T-helper 22 cell (primary cell): ENCODE measurements at places on chromosomes 1 and 21.

GRCh38 chr1:225412803-225413351, 15.0 kb downstream of the LBR start:
- DNase-seq, result no peak

- DNase-seq, result no peak
Measured at GRCh38 chr1:215273838-215274516, 191.4 kb downstream of the KCNK2 start.

- no peak for DNase-seq
Measured at GRCh38 chr1:42165511-42166210, 1.1 kb upstream of the GUCA2A start.

- DNase-seq, result no peak
Measured at GRCh38 chr21:26918323-26919079, 48.4 kb downstream of the ADAMTS5 start.

DNA sequence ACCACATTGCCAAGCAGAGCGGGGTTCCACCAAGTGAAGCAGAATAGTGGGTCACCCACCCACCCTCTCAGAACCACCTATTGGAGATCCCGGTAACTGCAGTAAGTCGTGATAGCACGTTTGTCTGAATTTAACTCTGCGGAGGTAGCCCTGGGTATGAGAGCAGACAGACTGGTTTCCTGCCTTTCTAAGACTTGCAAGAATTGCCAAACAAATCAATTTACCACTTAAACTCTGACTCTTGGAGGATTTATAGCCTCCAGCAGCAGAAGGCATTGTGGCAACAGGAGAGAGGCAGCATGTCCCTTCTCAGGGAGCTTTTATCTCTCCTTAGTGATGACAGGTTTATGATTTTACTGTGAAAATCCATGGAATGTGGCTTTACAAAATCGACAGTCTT, 287.9 kb upstream of the FMN2 start:
- DNase-seq, result no peak

DNA sequence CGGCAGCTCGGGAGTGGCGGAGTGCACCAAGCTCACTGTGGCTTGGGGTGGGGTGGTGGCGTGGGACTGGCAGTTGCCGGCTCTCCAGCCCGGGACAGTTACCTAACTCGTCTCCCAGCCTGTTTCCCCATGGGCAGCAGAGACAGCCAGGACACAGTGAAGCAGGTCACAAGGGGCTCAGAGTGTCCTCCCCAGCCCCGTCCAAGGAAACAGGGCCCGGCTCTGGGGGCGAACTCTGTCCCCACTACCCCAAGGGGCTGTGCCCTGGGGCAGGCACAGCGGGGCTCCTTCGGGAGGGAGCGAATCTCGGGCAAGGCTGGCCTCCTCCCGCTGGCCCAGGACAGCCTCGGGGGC, 759 bp downstream of the GPR157 start:
- DNase-seq, result no peak

DNA sequence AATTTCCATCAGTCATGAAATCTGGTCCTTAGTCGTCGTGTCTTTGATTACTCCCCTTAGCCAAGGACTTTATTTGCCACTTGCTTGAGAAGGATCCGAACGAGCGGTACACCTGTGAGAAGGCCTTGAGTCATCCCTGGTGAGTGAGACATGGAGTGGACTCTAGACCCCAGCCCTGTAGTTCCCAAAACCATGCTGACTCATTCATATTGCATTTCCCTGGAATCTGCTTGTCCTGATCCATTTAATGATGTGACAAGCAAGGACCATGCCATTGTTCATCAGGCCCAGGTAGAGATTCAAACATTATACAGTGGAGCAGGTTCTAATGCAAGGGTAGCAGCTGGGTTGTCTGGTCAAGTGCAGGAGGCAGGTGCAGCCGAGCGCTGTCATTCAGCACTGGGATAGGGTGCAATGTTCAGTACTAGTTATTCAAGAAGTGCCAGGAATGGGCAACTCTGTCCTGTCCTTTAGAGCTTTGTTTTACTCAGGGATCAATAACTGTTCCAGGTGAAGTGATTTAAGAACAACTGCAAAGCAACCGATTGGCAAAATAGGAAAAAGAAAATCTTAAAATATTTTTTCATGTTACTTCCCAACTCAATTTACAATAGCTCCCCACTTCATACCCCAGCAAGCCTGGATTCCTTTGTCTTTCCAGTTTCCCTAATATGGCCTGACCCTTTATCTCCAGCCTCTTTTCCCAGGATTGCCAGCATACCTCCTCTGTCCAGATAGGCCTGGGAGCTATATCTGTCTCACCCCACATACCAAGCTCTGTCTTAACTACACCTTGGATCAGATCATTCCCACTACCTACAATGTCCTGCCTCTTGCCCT, 26.5 kb downstream of the CAMK1G start:
- no peak for DNase-seq

DNA sequence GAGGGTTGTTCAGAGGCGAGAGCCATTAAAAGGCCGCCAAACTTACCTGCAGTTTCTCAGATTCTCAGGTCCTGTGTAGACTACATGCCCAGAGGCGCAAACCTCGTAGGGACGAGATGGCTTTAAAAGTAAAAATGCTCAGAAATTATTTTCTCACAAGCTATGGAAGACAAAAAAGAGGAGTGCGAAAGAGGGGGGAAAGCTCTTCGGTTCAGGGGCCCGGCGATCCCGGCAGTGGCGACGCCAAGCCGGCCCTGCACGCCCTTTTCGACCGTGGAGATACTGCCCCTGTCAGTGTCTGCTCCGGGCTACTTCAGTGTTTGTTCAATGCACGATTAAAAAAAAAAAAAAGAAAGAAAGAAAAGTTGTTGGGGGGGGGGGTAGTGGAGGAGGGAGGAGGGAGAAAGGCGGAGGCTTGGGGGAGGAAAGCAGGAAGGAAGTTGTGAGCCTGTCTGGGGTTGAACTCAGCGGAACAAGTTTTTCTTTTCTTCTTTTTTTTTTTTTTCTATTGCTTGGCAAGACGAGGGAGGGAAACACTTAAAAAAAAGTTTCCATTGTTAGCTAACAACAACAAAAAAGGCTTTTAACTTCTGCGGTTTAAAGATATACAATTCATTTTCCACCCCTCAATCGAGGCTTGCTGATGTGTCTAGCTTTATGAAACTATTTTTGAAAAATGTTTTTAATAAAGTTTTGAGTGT, at the start of gene ITPKB:
Gene ITPKB, minus strand, starts transcription at position 288 of the 701 bp plus-strand sequence. CDS start 1,824 bp downstream, outside the sequence.
- DNase-seq, result peak; percentile 72

DNA sequence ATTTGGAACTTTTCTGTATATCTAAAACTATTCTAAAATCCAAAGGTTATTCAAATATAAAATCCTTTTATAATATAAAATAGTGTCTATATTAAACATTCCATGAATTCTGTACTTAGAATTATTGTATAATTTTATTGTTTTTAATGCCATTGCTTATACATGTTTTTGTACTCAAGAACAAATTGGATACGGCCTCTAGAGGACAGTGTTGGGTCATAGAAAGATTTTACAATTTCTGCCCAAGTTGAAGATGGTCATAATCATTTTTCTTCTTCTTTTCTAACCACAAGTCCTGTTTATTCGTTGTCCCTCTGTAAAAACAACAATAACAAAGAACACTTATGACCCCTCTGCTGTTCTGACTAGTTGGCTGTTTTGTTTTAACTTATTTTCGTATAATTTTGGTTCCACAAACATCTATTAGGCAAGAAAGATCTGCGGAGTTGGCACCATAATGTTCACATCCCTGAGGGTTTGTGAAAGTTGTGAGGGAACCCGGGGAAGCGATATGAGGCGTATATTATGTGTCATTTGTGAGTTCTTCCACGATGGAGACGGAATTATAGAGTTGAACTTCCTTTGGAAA, 75.7 kb upstream of the KIF26B start:
- DNase-seq, result no peak

DNA sequence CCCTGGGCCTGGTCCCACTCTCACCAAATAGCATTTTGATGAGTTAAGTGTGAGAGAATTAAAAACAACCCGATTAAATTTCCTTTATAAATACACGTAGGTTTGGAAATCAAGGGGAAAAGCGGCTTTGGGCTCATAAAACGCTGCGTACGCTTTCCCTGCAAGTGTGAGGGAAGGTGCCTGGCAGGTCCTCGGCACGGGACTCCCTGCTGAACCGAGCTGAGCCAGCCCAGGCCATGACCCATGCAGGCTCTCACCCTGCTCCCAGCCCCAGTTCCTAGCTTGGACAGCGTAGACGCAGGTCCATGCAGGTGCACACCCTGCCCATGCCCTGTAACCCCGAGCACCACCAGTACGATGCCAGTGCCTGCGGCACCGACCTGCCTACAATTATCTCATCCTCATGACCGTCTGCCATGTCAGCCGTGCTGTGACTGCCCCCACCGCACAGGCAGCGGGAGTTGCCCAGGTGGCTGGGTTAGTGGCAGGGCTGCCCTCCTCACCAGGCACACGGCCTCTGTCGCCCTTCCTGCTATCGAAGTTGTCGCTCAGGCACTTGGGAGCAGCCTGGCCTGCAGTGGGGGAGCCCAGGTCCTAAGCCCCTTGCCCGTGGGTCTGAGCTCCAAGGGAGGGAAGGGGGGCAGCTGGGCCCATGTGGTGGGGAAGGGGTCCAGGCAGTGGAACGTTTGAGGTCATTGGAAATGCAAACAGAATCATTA, 41.0 kb upstream of the ACTRT2 start:
- no peak for DNase-seq

DNA sequence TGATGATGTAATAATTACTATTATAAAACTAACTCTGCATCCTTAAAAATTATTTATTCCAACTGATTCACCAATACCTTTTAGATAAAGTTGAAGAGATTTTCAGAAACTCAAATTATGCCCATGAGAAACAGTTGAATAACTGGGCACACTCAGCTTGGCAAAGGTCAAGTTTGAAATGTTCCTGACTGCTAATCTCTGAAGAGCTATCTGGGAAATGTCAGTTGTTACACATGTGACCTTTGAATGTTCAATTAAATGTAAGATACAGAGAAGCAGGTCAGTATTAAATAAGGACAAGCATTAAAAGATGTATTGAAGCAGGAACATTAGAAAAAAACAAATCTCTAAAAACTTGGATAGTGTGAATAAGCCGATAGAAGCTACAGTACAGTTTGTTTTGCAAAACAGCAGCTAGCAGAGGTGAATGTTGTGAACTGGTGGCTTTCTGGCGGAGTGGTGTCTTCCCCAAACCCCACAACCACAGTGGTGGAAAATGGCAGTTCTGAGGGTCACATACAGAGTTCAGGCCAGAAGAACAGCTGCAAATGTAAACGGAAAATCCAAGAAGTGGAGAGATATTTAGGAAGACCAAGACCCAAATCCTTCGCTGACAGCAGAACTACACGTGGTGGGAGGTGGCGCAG, 61.9 kb upstream of the SLC5A9 start:
- DNase-seq, result no peak

GRCh38 chr1:5644281-5645134, 347.7 kb downstream of the NPHP4 start:
- no peak for DNase-seq

DNA sequence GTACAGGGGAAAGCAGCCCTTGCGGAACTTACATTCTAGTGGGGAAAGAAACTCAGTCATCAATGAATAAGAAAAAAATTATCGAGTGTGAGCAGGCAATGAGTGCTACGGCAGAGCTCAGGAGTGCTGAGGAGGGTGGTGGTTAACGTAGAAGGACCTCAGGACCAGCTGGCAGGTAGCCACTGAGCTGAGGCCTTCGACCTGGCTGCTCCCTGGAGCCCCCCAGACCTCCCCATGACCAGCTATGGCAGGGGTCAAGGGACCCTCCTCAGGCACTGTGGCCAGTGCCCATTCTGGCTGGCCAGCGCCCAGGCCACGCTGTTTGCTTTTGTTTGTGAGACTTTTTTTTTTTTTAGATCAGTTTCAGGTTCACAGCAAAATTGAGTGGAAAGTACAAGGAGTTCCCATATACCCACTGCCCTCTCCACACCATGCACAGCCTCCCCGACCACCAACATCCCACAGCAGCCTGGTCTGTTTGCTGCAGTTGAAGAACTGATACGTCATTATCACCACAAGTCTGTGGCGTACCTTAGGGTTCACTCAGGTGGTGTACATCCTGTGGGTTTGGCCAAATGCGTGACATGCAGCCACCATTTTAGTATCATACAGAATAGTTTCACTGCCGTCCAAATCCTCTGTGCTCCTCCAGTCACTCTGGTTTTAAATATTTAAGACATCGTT, 11.8 kb upstream of the TTC22 start:
- DNase-seq, result no peak

DNA sequence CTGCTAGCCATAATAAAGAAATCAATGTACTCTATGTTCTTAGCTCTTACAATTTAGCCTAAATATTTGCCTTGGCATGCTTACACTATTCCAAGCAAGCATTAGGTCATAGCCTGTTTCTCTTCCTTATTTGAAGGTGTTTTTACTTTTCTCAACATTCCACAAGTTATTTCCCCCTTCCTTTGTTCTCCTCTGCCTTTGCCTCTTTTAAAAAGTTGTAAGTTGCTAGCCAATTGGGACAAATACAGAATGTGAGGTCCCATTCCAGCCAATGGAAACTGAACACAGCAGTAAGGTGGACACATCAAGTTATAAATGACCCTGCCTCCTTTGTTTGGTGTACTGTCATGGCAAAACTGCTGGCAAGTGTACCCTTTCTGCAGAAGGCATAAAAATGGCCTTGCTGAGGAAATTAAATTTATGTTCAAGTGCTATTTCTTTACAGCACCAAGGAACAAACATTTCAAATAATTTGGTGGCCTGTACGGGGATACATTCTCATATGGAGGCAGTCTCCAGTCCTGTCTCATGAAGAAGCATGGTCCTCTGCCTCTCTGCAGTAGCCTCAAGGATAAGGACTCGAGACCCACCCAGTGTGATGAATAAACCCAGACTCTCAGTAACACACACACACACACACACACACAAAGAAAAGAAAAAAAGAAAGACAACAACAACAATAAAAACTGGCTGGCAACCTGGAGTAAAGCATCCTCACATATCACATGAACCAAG, 28.8 kb upstream of the FMO1 start:
- DNase-seq, result no peak

DNA sequence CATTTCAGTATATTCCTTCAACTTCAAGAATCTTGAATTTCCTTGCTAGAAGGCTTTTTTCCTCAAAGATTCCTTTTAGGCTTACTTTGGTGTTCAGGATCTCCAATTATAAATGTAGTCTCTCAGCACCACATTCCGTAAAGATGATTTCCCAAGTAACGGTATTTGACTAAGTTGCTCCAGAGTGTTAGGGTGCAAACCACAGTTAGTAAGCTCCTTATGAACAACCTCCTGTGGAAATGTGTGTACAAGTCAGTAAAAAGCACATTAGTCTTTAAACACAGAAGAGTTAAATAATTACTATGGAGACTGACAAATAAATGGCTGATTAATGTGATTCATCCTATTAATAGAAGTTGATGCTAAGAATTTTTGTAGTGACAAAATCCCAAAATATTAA, 10.3 kb downstream of the DONSON start:
- DNase-seq, result no peak

- DNase-seq, result no peak
Measured at GRCh38 chr1:88509379-88509778, 174.7 kb upstream of the PKN2 start.

DNA sequence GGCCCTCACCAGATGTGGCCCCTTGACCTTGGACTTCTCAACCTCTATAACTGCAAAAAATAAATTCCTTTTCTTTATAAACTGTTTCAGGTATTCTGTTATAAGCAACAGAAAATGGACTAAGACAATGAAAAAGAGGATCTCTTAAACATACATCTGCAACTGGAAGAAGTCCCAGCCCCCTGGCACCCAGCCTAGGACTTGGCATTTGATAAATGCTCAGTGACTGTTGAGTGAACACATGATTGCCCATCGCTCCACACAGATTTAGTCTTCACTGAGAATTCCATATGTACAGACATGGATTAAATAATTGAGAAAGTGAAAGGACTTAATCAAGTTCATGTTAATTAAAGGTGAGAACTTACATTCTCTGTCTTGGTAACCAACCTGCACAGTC, 344.9 kb upstream of the RUNX1 start:
- DNase-seq, result no peak

- DNase-seq, result no peak
Measured at GRCh38 chr21:46130831-46131587, 24.4 kb downstream of the FTCD start.

GRCh38 chr1:235416662-235417049, 49.4 kb downstream of the TBCE start:
- no peak for DNase-seq
